ENCODE measurements at places on chromosomes 4 and X.
A peak's percentile ranks its signal among the peaks of the same experiment; 100 is the strongest.

GRCh38 chr4:1938027-1938426, 66.8 kb downstream of the NSD2 start:
- no peak for DNase-seq

DNA sequence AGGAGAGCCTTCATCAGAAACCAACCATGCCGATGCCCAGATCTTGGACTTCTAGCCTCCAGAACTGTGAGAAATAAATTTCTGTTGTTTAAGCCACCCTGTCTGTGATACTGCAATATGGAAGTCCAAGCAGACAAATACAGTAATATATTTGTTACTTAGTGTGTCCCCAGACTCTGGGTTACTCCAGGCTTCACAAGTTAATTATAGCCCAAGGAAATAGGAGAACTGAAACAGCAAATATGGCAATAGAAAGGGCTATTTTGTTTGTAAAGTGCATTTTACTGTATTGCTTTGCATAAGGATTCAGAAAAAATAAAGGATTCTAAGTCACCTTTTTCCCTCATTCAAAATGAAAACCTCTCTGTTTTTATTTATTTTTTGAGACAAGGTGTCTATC, 15.7 kb downstream of the TIGD4 start:
- DNase-seq: no peak

DNA sequence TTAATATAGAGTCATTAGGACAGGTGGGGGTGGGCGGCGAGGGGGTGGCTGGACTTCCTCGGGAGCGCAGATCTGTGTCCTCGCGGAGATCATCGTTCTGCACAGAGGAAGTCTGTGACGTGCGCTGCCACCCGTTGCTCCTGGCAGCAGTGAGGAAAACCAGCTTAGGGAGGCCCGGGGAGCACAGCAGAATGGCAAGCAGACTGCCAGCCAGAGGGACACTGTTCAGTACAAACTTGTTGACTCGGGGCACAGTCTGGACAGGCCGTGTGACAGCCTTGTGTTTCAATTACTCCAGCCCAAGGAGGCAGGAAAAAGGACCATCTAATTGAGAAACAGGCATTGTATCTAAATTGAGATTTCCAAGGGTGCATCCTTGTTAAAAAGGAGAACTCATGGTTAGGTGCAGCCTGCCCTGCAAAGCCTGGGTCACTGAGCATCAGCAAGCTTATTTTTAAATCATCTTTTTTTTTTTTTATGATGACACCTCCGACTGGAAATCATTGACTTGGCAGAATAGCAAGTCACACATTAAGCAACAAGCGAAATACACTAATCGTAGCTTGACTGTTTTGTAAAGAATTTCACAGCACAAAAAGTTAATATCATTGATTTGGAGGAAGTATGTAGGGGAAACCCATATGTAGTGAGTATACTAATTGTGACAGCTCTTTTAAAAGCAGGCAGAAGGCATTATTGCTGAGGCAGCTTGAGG, 512.0 kb upstream of the FAT1 start:
- no peak for DNase-seq

DNA sequence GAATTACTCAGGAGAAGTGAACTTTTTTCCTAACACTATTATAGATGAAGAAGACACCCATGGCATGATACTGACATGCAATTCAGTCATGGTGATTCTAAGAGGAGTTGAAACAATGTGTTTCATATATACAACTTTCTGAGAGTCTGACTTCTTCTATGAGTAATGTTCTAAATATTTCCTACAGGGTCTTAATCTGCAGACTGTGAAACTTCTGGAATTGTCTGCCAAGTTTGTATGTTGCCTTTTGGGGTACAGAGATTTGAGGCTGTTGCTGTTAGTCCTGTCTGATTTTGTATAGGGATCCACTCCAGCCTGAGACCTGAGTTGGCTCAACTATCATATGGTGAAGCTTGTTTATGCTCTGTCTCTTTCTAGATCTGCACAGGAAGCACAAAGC, 160.6 kb upstream of the GATB start:
- DNase-seq: no peak

- DNase-seq: no peak
Observed at GRCh38 chr4:126687655-126688358, 945.0 kb upstream of the INTU start.

- DNase-seq: peak; percentile 18
Observed at GRCh38 chr4:78864405-78865024, 74.7 kb downstream of the PAQR3 start.

- no peak for DNase-seq
Observed at GRCh38 chr4:139934057-139934707, 219.8 kb downstream of the MAML3 start.

GRCh38 chr4:177128306-177128705, 181.4 kb upstream of the NEIL3 start:
- DNase-seq: no peak

- DNase-seq: no peak
Observed at GRCh38 chr4:118736900-118737299, 51.7 kb downstream of the METTL14 start.

DNA sequence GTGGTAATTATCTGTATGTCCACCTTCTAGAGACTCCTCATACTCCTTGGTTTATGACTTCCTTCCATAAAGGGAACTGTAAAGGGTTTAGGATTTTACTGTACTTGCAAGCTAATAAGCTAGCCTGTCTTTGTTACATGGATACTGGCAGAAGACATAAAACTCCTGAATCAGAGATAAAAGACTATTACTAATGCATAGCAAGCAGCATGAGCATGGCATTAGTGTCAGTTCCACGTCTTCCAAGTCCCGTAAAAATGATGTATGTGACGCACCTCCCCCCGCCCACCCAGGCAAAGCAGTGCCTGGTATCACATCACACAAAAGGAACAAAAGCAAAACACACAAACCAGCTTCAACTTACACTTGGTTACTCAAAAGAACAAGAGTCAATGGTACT, 71.0 kb downstream of the SLC10A6 start:
- DNase-seq: no peak

GRCh38 chrX:151176231-151176750, at the start of gene GPR50:
GPR50 (plus strand) TSS chrX:151176584; CDS start chrX:151176722, 138 bp downstream.
- DNase-seq: no peak

DNA sequence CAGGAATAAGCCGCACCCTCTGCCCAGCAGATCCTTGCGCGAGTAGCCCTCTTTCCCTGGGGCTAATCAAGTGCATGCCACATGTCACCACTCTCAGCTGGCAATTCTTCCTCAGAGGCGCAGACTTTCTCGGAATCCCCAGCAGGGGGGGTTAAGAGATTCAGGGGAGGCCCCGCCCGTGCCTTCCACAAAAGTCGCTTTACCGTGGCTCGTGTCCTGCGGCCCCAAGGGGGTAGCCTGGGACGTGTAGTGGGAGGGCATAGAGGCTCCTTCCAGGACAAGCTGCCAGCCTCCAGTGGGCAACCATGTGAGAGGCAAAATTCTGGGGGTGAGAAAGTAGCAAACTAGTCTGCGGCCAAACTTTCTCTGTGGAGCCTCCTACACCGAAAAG, 652 bp downstream of the SRPX start:
- DNase-seq: peak; percentile 52

DNA sequence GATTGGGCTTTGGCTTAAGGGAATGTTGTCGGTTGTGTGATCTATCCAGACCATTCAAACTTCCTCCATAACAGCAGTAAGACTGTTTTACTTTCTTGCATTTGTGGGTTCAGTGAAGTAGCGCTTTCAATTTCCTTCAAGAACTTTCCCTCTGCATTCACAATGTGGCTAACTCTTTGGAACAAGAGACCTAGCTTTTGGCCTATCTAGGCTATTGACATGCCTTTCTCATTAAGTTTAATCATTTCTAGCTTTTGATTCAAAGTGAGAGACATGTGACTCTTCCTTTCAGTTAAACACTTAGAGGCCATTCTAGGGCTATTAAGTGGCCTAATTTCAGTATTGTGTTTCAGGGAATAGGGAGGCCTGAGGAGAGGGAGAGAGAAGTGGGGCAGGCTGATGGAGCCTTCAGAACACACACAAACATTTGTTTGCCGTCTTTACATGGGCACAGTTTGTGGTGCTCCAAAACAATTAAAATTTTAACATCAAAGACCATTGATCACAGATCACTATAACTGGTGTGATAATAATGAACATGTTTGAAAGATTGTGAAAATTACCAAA, 34.1 kb downstream of the ADH5 start:
- no peak for DNase-seq

DNA sequence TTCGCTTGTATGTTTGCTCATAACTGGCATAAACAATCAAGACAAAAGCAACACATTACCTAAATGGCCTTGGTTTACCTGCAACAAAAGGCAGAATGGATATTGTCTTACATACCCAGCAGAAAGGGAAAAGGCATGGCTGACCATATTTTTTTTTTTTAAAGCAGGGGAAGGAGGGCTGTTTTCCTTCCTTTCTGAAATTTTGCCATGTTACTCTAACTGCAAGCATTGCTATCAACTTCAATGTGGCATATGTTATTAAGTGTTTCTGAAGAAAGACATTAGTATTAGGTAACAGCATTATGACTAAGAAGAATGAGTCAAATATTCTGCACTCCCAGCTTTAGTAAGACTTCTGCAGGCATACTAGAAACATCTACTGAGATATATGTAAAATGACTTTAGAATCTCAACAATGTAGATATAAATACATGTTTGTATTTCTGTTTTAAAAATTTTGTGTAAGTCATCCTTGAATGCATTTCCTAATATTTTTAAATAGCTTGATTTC, 512.6 kb upstream of the FAM241A start:
- no peak for DNase-seq

- no peak for DNase-seq
Observed at GRCh38 chrX:10618961-10619360, 1.4 kb downstream of the MID1 start.

DNA sequence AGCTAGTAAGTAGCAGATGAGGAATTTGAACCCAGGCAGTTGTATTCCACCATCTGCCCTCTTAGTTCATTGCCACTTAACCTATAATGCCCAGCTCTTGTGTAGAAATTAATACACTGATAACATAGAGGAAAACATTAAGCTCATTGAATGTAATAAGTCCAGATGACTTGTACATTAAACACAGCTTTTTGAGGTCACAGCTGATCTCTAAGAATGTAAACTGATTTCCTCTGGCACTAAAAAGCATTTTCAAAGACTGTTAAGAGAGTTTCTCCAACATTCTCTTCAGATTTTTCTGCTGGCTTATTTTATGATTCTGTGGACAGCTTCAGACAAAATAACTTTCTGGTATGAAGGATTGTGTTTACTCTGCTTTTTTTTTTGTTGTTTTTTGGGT, 42.7 kb downstream of the HPRT1 start:
- DNase-seq: no peak

GRCh38 chr4:137609718-137610430, 77.6 kb upstream of the PCDH18 start:
- no peak for DNase-seq

Measured in A549 (cell line).